ENCODE measurements at places on chromosomes 1 and 21.

- DNase-seq = no peak
These were observed 10.9 kb upstream of the ADAMTS5 start for GRCh38 chr21:26977746-26978145.

GRCh38 chr1:14435368-14436023, 163.0 kb upstream of the KAZN start:
- DNase-seq = no peak

DNA sequence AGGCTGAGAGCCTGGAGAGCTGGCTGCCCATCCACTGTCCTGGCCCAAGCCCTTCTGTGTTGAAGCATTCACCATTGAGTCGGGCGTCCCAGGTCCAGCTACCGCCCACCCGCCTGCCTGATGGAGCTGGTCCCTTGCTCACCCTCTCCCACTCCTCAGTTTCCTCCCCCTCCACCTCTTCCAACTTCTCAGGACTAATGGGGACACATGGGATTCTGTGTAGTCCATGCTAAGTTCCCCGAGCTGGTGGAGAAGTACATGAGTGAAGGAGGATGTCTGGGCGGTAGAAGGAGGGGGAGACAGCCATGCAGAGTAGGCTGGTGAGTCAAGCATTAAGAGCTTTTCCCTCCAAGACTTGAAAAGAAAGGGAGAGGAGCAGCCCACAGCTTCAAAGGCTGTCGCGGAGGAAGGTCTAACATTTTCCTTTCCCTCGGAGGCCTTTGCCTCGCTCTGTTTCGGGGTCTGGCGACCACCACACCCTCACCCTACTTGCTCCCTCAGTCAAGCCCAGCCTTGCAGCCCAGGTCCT, 561 bp downstream of the SLC26A9 start:
- DNase-seq = no peak

GRCh38 chr1:111930356-111930755, 59.1 kb downstream of the KCND3 start:
- DNase-seq = no peak

DNA sequence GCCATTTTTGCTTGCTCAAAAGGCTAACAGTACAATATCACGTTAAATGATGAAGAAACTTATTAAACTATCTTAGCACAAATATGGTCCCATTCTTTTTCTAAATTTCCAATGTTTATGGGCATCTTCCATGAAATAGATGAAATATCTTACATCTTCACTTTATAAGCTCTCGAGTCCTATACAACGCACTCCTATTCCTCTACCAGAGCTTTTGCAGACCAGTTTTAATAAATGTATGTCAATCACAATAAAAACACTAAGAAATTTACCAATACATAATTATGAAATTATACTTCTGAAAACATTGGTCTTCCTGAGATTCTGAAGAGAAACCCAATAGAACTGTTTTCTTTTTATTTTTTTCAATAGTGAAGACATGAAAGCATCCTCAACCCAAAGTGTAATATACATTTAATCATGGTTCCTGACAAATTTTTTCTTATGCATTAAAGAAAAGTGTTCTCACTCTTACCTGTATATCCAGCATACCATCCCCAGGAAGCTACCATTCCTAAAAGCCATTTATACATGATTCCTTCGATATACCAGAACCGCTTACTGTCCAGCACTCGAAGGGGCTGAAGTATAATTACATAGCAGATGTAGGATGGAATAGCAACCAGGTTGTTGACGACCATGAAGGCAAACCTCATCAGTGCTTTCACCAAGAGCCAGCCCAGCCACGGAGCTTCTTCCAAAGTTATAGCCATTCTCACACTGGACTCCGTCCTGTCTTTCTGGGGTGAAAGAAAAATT, 1.8 kb downstream of the LPGAT1 start:
- DNase-seq = no peak

DNA sequence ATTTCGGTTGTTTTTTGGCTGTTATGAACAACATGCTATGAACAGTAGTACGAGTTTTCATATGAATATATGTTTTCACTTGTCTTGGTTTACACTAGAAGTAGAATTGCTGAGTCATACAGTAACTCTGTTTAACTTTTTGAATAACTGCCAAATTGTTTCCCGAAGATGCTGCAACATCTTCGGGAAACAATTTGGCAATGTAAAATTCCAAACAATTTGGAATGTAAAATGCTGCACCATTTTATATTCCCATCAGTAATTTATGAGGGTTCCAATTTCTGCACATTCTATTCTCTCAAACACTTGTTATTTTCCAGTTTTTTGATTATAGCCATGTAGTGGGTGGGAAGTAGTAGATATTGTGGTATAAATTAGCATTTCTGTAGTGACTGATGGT, 11.6 kb downstream of the PCBP3 start:
- no peak for DNase-seq

GRCh38 chr1:38908821-38909220, 27.4 kb upstream of the GJA9 start:
- DNase-seq = no peak

DNA sequence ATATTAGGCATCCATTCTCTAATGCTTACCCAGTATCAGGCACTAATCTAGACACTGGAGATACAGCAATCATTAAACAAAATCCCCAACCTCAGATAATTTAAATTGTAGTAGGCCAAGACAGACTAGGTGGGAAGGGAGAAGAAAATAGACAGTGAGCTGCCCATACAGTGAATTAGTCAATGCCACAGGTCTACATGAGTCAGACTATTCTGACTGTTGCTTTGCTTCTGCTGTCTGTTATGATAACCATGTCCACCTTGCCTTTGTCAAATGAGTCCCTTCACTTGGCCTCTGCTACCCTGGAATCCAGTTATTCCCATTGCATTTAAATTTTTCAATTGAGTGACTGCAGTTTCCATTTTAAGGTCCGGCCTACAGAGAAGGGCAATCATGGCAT, 59.5 kb downstream of the PIK3R3 start:
- no peak for DNase-seq
